ENCODE measurements at places on chromosomes 5 and 9. TPM values are rescaled to one million over a fixed set of nuclear protein-coding genes. Genes with fewer than 3 reads are reported as not detected.

DNA sequence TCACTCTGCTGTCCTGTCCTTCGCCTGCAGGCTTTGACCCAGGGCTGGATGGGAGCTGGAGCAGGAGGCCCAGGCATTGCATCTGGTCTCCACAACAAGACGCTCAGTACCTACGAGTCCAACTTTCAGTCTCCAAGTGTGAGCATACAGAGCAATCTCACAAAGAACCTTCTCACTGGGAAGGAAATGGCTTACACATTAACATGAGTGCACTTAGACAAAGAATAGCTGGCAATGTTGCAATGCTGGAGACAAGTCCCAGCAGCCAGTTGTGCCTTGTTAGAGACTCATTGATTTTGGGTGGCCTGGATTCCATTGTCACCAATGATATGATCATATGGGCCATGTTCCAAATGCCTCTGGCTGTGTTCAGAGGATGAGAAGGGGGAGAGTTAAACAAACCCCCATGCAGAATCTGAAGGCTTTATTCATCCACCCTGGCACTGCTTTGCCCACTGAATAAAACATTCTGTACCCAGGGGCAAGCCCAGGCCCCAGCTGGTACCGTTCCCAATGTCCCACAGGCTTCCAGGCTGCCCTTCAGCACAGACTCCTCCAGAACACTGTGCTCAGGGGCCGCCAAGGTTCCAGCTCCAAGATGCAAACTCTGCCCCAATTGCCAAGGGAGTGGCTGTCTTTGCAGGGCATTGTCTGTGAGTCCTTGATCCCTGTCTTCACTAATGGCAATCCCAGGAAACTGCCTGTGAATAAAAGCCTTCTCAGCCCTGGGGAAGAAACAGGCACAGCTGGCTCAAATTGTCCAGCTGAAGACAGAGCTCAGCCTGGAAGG is 185.5 kb downstream of the HSD17B3 start:
- no peaks in the 10 kb centered on the region for H3K4me1 ChIP-seq
- H3K27ac ChIP-seq = no peak overlapping the region
- H3K27me3 ChIP-seq = no peaks in the 10 kb centered on the region

- H3K4me1 ChIP-seq = no peaks in the 10 kb centered on the region
- DNase-seq = no peak
- no peaks in the 10 kb centered on the region for H3K36me3 ChIP-seq
- no peak overlapping the region for H3K4me3 ChIP-seq
- no peak overlapping the region for H3K27ac ChIP-seq
These were observed 75.9 kb downstream of the FBXO38 start for GRCh38 chr5:148459669-148460068.

DNA sequence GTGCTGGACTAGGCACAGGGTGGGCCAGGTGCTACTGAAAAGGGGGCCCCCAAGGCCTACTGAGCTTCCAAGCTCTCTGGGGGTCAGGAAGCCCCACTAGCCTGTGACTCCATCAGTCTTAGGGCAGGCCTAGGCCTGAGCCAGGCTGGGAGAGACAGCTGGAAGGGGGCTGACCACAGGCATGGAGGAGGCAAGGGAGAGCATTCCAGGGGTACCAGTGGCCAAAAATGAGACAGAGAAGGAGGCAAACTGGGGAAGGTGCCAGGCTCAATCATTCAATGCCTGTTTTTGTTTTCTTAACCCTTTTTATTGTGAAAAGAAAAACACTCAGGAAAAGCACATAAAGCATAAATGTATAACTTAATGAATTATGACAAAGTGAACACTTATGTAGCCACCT is 26.2 kb upstream of the TCF7 start:
- no peak overlapping the region for H3K4me3 ChIP-seq
- H3K27ac ChIP-seq = no peak overlapping the region
- DNase-seq = no peak
- no peaks in the 10 kb centered on the region for H3K27me3 ChIP-seq
- H3K4me1 ChIP-seq = peaks cover 25% of the 10 kb centered on the region

COL15A1 gene
- 0.81 TPM for polyA plus RNA-seq

SPATA31A3 gene
- not detected for polyA plus RNA-seq

PLCXD3 gene
- 1.7 TPM for polyA plus RNA-seq

FGF18 gene
- 0.25 TPM for polyA plus RNA-seq
